Esophagus squamous epithelium (tissue), 5 donors: ENCODE measurements at places on chromosomes 2 and 18.

GRCh38 chr2:7417845-7418742, 500.9 kb downstream of the RNF144A start:
- H3K36me3 ChIP-seq = no peaks in the 10 kb centered on the region
- no peak overlapping the region for H3K27ac ChIP-seq
- H3K4me1 ChIP-seq = peaks cover 16% of the 10 kb centered on the region

- H3K27me3 ChIP-seq = no peaks in the 10 kb centered on the region
- H3K36me3 ChIP-seq = peaks cover 5% of the 10 kb centered on the region
- H3K27ac ChIP-seq = no peak overlapping the region
- H3K4me1 ChIP-seq = no peaks in the 10 kb centered on the region
- no peak for DNase-seq
- H3K4me3 ChIP-seq = no peak overlapping the region
Observed at GRCh38 chr2:105893011-105893995, 148.6 kb downstream of the NCK2 start.

DNA sequence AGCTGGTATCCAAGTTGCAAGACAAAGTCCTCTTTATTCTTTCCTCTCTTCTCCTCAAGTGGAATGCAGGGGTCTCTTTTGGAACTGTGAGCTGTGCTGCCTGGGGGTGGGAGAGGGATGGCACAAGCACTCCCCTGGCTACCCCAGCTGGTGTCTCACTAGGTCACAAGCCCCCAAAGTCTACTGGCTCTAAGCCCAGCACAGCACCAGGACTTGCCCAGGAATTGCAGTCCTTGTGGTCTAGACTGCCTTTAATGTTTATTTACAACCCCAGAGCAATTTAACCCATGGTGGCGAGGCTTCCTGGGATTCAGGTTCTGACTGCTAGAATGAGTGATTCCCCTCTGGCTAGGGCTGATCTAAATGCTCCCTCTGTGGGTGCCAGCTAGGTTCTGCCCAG, 199.0 kb upstream of the STK17B start:
- H3K27ac ChIP-seq = no peak overlapping the region
- H3K27me3 ChIP-seq = no peaks in the 10 kb centered on the region
- no peak overlapping the region for H3K4me3 ChIP-seq
- H3K36me3 ChIP-seq = no peaks in the 10 kb centered on the region

DNA sequence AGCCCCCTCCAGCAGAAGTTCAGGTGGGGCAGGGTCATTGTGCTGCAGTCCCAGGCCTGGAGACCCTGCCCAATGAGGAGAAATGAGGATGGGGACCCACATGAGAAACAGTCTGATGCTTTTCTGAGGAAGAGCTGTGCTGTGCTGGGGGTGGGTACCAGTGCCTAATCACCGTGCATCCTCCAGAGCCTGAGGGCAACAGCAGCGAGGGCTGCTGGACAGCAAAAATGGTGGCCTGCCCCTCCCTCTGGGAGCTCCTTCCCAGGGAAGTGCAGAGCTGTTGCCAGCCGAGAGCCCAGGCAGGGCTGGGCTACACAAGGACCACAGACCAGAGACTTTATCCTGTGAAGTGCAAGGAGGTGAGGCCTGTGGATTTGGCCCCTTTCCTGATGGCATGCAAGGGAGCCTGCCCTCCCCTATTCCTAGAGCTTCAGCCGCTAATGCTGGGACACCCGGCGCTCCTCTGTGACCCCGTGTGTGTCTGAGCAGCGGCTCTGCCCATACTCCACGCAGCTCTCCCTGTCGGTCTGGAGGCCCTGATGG, 134.8 kb downstream of the DSEL start:
- no peaks in the 10 kb centered on the region for H3K4me1 ChIP-seq
- H3K4me3 ChIP-seq = no peak overlapping the region
- no peak overlapping the region for H3K27ac ChIP-seq
- H3K36me3 ChIP-seq = no peaks in the 10 kb centered on the region

- no peak overlapping the region for H3K4me3 ChIP-seq
- DNase-seq = no peak
- H3K27me3 ChIP-seq = no peaks in the 10 kb centered on the region
- no peak overlapping the region for H3K27ac ChIP-seq
Observed at GRCh38 chr2:133774654-133775015, 206.4 kb upstream of the NCKAP5 start.

DNA sequence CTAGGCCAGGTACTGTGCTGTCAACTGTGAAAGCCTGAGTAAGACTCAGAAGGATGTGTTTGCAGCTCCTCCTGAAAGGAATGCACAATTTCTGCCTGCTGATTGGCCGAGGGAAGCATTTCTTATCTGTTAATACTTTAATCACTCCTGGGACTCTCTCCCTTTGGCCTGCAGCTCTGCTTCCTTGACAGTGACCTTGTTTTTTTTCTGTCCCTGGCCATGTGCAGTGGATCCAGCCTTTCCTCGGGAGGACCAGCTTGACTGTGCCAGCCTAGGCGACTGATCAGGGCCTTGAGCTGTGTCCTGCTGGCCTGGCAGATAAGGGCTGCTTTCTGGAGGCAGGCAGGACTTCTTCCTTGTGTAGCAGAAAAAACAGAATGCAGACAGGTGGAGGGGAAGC, 10.0 kb downstream of the RNF144A start:
- no peak overlapping the region for H3K4me3 ChIP-seq
- no peaks in the 10 kb centered on the region for H3K27me3 ChIP-seq
- H3K36me3 ChIP-seq = no peaks in the 10 kb centered on the region
- H3K4me1 ChIP-seq = peaks cover 23% of the 10 kb centered on the region
- no peak for DNase-seq
- no peak overlapping the region for H3K27ac ChIP-seq

GRCh38 chr2:16375981-16376380, 289.7 kb downstream of the CYRIA start:
- no peaks in the 10 kb centered on the region for H3K27me3 ChIP-seq
- H3K4me3 ChIP-seq = no peak overlapping the region
- no peak for DNase-seq
- H3K27ac ChIP-seq = no peak overlapping the region

- peaks cover 8% of the 10 kb centered on the region for H3K36me3 ChIP-seq
- DNase-seq = no peak
- H3K4me3 ChIP-seq = no peak overlapping the region
- H3K27me3 ChIP-seq = no peaks in the 10 kb centered on the region
Observed at GRCh38 chr18:23433360-23433759, 19.7 kb upstream of the RIOK3 start.

DNA sequence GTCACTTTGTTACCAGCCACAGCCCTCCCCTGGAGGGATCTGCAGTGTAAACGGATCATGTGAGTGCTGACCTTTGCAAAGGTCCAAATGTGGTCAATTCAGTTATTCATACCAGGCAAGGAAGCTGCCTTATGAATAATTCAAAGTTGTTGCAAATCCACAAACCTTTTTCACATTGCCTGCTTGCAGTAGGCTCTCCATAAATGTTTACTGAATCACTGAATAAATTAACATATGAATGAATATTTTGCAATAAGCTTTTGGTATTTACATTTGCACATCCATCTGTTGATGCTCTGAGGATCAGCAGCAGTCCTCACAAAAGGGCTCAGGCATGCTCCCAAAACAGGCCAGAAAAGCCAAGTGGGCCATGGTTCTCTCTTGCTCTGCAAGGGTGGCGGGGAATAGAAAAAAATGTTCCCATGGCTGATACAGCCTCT, 156.8 kb downstream of the VAPA start:
- no peak overlapping the region for H3K4me3 ChIP-seq
- no peak overlapping the region for H3K27ac ChIP-seq
- H3K4me1 ChIP-seq = no peaks in the 10 kb centered on the region
- no peaks in the 10 kb centered on the region for H3K36me3 ChIP-seq
- DNase-seq = no peak

GRCh38 chr2:64463781-64464180, 9.8 kb downstream of the LGALSL start:
- H3K4me3 ChIP-seq = no peak overlapping the region
- H3K36me3 ChIP-seq = no peaks in the 10 kb centered on the region
- no peak for DNase-seq
- peaks cover 22% of the 10 kb centered on the region for H3K4me1 ChIP-seq
- H3K27me3 ChIP-seq = no peaks in the 10 kb centered on the region

- H3K27me3 ChIP-seq = no peaks in the 10 kb centered on the region
- no peaks in the 10 kb centered on the region for H3K4me1 ChIP-seq
Observed at GRCh38 chr2:145958611-145959010, 1438.7 kb upstream of the ZEB2 start.

DNA sequence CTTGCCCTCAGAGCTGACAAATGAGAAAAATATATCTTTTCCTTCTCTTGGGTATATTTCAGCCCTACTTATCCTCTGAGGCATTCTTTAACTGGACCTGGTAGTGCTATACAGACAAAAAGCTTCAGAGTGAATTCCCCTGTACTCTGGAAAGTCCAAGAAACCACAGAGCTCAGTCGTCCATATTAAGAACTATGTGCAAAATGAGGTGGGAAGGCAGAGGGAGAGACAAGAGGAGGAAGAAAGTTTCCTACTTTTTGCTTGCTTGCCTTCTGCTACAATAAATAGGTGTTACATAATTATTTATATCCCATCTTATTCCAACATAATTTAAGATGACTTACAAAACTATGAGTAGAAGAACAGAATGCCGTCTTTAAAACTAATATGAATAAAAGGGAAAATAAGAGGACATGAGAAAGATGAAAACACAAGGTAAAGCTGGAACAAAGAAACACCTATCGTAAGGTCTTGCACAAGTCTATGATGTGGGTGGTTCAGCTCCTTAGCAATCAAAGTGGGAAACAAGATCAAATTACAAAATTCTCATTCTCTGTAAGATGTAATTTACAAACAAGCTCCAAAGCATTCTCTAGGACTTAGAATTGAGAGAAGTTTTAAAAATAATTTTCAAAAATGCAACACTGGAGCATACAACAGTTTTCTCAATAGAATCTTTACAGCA, 97.9 kb downstream of the BAZ2B start:
- no peaks in the 10 kb centered on the region for H3K36me3 ChIP-seq
- H3K27me3 ChIP-seq = no peaks in the 10 kb centered on the region
- DNase-seq = no peak

DNA sequence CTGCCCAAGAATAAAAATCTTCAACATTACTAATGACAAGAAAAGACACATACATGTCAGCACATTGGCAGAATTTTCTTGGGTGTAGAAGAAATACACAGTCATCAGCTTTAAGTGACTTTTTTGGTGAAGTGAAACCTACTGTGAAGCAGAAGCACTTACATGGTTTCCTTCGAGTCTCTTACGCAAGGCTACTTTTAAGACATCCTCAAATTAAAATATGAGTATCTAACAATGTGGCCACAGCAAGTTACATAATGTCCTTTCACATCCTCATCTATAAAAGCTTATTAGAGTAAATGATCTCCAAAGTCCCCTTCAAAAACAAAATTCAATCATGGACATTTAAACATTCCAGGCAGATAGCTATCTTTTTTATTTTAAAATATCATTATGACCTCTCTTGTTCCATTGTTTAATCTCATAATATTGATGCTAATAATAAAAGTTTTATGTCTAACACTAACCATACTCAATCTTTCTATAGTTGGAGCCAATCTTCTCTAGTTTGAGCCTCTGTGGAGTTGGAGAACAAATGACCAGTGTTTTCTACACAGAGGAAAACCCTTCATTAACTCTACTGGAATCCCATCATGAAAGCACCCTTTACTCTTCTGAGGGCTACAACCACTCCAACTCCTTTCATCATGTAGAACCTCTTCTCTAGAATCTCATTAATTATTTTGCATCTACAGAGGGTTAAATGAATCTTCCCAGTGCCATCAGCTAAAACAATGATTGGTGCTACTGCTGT, 182.2 kb upstream of the ZFP36L2 start:
- peak overlapping the region; percentile 80 for H3K27ac ChIP-seq
- H3K27me3 ChIP-seq = no peaks in the 10 kb centered on the region
- H3K36me3 ChIP-seq = no peaks in the 10 kb centered on the region
- no peak for DNase-seq
- H3K4me3 ChIP-seq = no peak overlapping the region

DNA sequence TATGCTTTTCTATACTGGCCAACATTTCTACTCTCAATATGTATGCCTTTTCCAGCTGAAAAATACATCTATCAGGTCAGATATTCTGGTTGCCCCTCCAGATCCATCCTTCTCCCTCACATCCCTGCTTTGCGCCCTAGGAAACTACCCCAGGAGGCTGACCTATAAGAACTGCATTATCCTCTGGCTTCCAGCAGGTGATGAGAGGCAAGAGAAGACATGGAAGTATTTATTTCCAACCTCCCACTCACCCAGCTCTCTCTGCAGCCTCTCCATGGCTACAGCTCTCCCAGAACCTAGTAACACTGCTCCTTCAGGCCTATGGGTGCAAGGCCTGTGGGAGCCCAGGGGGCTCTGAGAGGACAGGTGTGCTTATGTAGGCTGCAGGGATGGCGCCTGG, 42.9 kb downstream of the ARID5A start:
- no peaks in the 10 kb centered on the region for H3K4me1 ChIP-seq
- H3K27ac ChIP-seq = no peak overlapping the region
- no peaks in the 10 kb centered on the region for H3K27me3 ChIP-seq
- no peak for DNase-seq

DNA sequence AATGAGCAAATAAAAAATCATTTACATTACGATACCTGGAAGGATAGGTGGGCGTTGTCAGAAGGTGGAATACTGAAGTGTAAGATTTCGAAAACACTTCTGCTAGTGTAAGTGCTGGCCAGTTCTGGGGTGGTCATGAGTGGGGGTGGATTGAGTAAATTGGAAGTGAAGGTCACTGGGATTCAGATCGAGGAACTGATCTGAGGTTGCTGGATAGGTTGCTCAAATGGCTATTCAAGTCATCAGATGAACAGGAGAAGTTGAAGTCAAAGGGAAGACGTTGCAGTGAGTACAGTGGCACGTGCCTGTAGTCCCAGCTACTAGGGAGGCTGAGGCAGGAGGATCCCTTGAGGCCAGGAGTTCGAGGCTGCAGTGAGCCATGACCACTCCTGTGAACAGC, 95.7 kb downstream of the MALT1 start:
- peaks cover 19% of the 10 kb centered on the region for H3K4me1 ChIP-seq
- no peak for DNase-seq
- no peaks in the 10 kb centered on the region for H3K36me3 ChIP-seq
- H3K4me3 ChIP-seq = no peak overlapping the region

DNA sequence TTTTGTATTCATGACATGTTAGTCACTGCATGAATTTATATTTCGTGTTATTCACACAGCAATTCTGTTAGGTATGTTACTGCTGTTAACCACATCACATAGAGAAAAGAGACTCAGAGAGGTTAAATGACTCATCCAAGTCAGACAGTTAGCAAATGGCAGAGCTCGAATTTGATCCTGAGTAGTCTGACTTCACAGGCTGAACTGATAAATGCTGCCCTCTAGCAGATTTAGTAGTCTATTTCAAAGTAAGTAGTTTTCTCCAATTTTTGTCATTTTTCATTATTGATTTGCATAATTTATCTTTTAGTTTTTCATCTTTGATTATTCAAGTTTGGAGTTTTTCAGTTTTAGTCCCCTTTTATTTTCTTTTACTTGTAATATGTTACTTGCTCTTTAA, 58.3 kb downstream of the WDR7 start:
- H3K27me3 ChIP-seq = no peaks in the 10 kb centered on the region
- no peak overlapping the region for H3K4me3 ChIP-seq
- H3K27ac ChIP-seq = no peak overlapping the region
- H3K4me1 ChIP-seq = no peaks in the 10 kb centered on the region
- H3K36me3 ChIP-seq = no peaks in the 10 kb centered on the region
- DNase-seq = no peak

GRCh38 chr2:152501666-152502065, 166.7 kb downstream of the FMNL2 start:
- no peak overlapping the region for H3K4me3 ChIP-seq
- H3K4me1 ChIP-seq = peaks cover 3% of the 10 kb centered on the region
- no peak for DNase-seq
- no peaks in the 10 kb centered on the region for H3K27me3 ChIP-seq

GRCh38 chr2:46972438-46972837, 56.8 kb upstream of the MCFD2 start:
- peaks cover 44% of the 10 kb centered on the region for H3K36me3 ChIP-seq
- DNase-seq = no peak
- no peak overlapping the region for H3K4me3 ChIP-seq
- peaks cover 53% of the 10 kb centered on the region for H3K4me1 ChIP-seq
